ENCODE measurements at places on chromosomes 12 and 14.

DNA sequence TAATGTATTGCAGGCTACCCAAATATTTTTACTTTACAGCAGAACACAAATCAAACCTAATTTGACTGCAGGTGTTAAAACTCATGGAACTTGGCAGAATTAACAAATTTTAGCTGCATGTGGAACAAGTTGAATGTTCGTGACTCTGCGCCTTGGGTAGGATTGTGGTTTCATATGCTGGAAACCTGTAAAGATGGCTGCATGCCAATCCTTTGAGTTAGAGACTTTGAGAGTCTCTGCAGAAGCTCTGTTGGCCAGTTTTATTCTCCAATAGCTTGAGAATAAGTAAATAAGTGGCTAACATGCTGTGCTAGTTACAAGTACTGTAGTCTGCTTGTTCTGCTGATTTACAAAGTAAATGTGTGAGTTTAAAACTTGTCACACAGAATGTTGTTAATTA, 77.8 kb downstream of the PDE6H start:
- no peak for DNase-seq

GRCh38 chr14:65015391-65015790, 28.7 kb downstream of the FNTB start:
- no peak for DNase-seq

DNA sequence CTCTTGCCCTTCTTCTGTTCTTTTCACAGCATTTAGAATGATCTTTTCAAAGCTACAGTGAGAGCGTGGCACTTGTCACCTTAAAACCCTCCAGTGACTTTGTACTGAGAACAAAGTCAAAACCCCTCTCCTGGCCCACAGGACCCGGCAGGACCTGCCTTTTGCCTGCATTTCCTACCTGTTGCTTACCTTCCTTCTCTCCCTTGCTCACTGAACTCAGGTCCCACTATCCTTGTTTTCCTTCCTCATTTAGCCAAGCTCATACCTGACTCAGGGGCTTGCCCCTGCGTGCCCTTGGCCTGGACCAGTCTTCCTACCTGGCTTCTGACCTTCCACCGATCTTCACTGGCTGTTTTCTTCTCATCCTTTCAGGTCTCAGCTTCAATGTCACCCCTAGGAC, 112.3 kb upstream of the PRMT8 start:
- DNase-seq, result no peak

GRCh38 chr12:56840922-56841321, 77.8 kb downstream of the HSD17B6 start:
- no peak for DNase-seq

DNA sequence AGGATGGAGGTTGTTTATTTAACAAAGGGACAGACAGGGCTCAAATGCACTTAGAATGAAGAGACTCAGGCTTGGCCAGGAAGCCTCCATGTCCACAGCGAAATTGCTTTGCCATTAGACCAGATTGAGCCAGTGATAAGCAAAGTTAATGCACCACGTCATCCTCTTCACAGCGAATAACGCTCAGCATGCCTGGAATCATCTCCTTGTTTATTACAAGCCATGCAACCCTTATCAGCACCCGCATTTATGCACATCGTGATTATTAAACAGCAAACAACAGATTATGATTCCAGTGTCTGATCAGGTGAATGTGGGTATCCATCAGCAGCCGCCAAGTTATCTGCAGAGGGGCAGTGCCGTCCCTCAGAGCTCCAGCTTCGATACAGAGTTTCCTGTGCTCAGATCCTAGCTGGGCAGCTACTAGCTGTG, 175.0 kb upstream of the TMEM132C start:
- DNase-seq, result peak; percentile 36

GRCh38 chr14:67468378-67468730, 20.2 kb downstream of the TMEM229B start:
- DNase-seq, result no peak

DNA sequence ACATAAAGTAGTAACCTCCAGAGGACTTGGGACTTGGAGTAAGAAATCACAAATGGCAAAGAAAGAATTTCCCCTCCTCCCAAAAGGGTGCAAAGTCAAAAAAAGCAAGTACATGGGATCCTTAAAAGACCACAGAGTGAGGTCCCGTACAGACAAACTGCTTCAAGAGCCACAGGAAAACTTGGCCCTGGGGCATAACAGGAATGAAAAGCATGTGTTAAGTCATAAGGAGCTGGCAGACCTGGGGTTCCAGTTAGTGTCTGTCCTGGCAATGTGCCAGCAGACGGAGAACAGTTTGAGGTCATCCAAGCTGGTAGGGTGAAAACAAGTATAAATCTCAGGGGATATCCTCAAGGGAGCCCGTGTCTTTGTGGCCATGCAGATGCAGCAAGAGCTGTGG, 73.2 kb downstream of the HSD17B6 start:
- no peak for DNase-seq

- DNase-seq, result no peak
Observed at GRCh38 chr14:75292886-75293285, 14.3 kb downstream of the FOS start.

GRCh38 chr12:5796959-5797225, 148.2 kb downstream of the ANO2 start:
- DNase-seq, result no peak

- no peak for DNase-seq
Observed at GRCh38 chr14:103385929-103386712, 906 bp downstream of the MARK3 start.

GRCh38 chr14:84927096-84927827, 602.7 kb upstream of the FLRT2 start:
- no peak for DNase-seq

DNA sequence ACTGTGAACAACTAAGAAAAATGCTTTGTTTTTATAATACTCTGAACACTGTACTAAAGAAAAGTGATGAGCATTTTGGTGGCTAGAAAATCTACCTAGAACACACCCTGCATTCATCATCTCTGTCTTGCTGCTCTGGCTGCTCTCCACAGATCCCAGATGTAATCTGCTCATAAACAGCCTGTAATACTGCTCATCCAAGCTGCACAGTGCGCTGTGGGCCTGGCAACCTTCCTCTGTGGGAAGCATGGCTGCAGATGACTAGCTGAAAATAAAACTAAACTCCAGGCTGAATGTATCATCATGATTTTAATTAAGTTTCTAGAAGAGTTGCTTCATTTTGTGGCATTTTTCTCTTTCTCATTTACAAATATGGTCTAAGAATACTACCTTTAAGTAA, 200.7 kb downstream of the SLC2A13 start:
- DNase-seq, result peak; percentile 10

DNA sequence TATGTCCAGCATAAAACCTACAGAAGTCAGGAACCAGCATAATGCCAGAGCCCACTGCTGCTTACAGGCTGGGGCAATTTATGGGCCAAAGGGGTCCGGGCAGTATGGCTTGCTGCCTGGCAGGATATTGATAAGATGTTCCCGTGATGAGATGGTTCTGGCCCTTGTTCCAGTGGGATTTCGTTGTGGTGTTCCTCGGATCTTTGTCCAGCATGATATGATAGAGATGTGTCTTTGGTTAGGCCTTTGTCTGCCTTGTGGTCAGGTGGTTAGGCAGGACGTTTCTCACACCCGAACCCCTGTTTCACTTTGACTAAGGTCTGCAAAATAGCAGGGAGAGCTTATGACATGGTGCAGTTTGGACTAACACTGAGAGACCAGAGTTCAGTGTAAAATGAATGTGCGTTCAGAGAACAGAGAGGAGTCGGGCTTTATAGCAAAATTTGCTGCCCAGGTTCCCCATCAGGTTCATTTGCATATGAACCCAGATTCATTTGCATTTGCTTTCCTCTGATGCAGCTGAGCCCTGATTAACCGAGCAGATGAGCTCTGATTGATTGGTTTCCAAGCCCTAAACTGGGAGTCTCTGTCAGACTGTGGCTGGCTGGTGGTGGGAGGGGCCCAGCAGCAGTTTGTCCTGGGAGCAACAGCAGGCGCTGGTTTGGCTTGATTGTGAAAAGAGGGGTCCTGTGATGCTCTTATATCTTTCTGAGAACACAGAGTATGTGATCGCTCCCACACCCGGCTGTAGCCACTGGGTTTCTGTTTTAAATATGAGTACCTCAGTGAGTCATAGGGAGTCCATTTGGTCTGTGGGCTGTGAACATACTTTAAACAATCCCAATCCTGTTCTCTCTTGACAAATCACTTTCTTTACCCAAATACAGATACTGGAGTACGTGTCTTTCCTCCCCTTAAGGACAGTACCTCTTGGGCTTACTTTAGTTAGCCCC, 156.3 kb upstream of the PZP start:
- no peak for DNase-seq

DNA sequence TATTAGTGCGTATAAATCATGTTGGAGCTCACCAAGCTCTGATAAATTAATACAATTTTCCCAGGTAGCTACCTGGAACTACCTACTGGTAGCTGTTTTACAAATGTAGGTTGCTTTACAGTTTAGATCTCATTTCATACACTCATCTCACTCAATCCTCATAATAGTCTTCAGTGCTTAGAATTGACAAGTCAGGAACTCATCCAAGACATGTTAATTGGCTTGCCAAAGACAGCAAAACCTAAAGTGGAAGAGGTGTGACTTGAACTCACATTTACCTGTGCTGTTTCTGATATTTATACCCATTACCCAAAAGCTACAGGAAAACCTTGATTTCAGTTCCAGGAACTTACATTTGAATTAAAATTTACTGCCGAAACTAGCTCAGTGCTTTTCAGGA, 296.7 kb downstream of the DIO2 start:
- DNase-seq, result no peak

DNA sequence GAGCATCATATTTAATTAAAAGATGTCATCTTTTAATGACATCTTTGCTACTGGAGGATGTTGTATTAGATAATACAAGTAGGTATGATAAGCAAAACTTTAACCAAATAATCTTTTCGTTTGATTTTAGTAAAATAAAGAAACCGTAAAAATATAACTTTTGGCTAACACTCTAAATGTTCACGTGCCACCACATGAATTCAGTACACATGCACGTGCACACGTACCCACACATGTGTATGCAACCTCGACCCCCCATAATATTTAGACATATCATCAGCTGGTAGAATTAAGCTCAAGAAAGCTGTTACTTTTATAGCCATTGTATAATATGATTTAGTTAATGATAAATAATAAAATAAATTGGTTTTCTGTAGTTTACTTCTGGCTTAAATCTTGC, 566.6 kb upstream of the FBXO33 start:
- no peak for DNase-seq

GRCh38 chr12:129941618-129942017, 37.8 kb upstream of the TMEM132D start:
- DNase-seq, result no peak

- no peak for DNase-seq
Observed at GRCh38 chr12:77999074-77999715, 168.5 kb downstream of the NAV3 start.

DNA sequence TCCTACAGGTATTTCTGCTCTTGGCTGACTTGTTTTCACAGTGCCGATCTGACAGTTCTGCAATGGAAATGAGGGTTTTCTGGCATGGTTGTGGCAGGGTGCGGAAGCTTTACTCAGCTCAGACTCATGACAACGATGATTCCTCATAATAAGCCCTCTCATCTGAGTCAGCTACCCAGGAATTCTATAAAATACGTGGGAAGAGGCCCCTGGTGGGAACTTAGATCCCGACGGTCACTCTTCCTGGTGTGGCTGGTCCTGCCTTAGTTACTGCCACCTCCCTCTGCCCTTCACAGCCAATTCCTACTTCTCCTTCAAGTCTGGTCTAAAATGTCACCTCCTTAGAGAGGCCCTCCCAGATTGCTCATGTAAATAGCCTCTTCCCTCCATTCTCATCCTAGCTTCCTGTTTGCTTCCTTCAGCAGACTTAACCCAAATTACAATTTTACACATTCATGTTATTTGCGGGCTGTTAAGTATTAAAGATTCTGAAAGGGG, 104.2 kb upstream of the MAP1LC3B2 start:
- DNase-seq, result no peak

DNA sequence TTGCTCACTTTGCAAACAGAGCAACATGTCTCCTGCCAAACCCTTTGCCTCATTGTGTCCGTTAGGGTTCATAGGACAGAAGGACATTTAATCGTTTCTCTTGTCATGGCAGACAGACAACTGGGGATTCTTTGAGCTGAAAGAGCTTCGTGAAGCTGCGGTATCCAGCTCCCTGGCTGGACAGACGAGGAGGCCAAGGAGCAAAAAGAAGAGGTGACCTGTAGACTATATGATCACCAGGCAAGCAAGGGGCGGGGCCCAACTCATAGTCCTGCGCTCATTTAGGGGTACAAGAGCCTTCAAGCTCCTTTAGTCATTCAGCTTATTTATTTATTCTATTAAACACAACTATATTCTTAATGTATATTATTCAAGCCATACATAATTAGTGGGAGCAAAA, 66.8 kb upstream of the VRK1 start:
- DNase-seq, result no peak

GRCh38 chr12:47591795-47592194, 114.0 kb downstream of the RPAP3 start:
- DNase-seq, result no peak

- no peak for DNase-seq
Observed at GRCh38 chr12:94405413-94406116, 54.1 kb downstream of the CEP83 start.

DNA sequence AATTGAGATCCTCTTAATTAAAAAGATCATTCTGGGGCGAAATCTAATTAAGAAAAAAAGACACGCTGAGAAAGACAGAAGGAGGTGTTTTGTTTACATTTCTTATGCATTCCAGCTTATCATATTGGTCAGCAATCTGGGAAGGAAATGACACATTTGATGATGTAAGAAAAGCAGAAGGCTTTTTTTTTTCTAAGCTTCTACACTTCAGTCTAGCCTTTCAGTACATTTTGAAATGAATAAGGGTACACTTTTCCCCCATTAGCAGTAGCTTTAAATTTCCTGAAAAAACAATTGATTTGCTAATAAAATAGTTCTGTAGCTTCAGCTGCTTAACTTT, 5.9 kb upstream of the GSC start:
- DNase-seq, result no peak

DNA sequence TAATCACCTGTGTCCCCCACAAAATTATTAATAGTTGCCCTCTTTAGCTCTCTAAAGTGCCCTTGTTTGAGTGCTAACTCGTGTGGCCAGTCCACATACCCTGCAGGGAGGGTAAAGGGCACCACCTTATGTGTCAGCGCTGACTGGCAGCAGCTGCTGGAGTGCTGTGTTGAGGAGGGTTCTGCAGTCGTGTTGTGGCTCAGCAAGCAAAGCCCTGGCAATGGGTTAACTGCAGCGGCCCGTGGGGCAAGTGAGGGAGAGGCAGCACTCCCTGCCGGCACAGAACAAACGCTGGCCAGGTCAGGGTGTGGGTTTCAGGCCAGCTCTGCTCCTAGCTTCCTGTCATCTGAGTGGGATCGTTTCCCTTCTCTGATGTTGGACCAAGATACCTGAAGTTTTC, 369.8 kb downstream of the CACNA1C start:
- DNase-seq, result no peak

DNA sequence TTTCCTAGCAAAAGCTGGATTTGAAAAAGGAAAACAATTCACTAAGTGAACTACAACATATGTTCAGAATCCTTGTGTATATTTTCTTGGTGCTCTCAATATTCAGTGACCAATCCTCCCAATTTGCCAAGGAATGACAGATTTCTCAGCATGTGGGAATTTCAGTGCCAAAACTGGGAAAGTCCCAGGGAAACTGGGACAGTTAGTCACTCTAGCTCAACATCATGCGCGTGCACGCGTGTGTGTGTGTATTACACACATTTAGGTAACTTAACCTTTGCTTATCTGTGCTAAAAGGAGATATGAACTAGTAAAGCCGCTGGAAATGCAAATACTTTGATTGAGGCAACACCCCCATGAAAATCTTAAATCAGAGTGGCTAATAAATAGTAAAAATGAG, 26.1 kb upstream of the SLC6A13 start:
- no peak for DNase-seq
